NCI-H2081 (cell line): ENCODE measurements at places on chromosomes 4 and X.

DNA sequence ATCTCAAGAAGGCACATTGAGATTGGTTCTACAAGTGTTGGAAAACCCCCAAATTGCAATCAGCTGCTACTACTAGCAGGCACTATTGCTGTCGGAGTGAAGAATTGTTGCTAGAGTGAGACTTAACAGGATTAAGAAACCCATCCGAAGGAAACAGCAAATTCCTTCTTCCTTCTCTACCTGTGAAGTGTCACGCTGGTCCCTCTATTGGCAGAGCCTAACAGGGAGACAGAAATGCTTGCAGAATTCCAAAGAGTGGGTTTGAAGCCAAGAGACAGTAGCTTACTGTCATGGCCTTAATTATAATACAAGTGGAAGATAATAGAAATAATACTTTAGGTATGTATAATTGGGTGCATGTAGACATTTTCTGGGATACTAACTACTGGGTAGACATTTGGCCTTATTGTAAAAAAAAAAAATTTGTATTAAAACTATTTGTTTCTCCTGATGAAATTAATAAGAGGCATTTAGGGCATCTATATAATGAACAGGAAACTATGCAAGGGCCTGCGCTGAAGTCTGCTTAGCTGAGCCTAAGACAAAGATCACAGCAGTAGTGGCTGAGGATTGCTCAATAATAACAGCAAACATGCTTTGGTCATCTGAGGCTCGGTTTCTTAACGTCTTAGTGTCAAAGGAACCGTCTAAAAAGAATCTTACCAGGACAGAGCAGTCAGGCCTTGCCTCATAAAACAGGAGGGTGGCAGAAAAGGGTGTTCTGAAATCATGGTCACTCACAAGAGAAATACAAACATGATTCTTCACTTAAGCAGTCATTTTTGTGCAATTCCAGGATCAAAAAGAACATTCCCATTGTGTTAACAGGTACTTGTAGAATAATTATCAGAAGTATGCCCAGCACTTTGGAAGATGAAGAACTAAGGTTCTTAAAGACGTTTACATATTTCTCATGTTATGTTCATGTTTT, 40.8 kb downstream of the FAM241A start:
- no peak for DNase-seq

- no peak for DNase-seq
These were observed 47.9 kb downstream of the TET2 start for GRCh38 chr4:105194328-105195231.

GRCh38 chrX:17559728-17560379, 177.4 kb upstream of the SCML1 start:
- DNase-seq: no peak

- no peak for DNase-seq
These were observed 294.6 kb upstream of the UGT8 start for GRCh38 chr4:114304046-114304445.

DNA sequence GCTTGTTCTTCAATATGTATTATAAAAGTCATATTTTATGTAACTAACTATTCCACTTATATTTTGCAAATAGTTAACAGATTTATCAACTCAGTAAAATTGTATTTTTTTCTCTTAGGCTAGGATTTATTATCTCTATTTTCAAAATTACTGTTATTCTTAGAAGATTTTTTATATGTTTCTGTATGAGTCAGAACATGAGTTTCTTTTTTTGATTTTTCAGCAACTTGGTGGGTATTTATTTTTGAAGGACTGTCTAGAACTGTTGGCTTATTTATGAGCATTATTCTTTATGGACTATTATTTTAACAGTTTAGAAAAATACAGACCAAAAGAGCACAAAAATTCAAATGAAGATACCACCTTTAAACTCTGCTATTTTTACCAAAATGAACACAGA, 6.8 kb downstream of the AIMP1 start:
- DNase-seq: no peak

GRCh38 chrX:110454336-110454735, 95.7 kb downstream of the RTL9 start:
- DNase-seq: no peak

DNA sequence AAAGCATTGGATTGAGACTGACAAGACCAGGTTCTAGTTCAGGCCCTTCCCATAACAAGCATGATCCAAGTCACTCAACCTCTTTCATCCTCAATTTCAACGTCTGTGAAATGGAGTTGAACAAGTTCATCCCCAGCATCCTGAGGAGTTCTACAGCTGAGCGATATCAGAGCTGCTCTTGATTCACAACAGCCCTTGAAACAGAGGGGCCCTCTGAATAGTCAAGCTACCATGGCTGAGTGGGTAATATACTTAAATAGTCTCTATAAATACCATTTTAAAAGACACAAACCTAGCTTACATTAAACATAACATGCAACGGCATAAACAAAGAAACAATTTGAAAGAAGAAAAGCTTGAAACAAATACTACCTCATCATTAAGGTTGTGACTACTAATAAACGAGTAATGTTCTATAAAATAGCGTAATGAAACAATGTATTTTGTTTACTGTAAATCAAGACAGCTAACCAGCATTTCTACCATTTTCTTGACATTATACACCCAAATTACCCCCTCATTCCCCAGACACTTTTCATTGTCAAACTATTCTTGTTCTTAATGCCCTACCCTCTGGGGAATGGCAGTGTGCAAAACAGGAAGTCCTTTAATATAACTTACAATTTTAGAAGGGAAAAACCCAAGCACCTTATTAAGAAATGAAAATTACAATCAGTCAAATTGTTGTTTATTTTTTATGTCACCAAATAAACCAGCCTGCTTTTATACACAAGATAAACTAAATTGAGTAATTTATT, 202.3 kb downstream of the PARM1 start:
- no peak for DNase-seq

DNA sequence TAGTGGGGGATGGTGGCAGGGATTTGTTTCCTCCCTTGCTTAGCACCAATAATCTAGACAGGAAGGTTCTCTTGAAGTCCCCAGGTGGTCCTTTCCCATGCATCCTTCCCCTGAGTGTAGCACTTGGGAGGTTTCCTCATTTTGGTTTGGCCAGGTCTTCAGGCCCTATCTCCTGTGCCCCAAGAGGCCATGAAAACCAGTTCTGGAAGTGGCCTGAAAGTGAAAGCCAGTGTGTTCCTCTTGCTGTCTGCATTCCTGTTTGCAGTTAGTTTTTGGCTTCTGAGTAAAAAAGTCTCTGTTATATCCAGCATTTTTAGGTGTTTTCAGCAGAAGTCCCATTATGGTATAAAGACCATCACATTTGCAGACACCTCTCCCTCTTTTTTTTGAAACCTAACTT, 59.5 kb downstream of the MTM1 start:
- DNase-seq: no peak

- peak; percentile 15 for DNase-seq
These were observed 1712.5 kb downstream of the C4orf33 start for GRCh38 chr4:130808492-130808891.

GRCh38 chr4:80446248-80446647, 110.7 kb downstream of the CFAP299 start:
- no peak for DNase-seq

DNA sequence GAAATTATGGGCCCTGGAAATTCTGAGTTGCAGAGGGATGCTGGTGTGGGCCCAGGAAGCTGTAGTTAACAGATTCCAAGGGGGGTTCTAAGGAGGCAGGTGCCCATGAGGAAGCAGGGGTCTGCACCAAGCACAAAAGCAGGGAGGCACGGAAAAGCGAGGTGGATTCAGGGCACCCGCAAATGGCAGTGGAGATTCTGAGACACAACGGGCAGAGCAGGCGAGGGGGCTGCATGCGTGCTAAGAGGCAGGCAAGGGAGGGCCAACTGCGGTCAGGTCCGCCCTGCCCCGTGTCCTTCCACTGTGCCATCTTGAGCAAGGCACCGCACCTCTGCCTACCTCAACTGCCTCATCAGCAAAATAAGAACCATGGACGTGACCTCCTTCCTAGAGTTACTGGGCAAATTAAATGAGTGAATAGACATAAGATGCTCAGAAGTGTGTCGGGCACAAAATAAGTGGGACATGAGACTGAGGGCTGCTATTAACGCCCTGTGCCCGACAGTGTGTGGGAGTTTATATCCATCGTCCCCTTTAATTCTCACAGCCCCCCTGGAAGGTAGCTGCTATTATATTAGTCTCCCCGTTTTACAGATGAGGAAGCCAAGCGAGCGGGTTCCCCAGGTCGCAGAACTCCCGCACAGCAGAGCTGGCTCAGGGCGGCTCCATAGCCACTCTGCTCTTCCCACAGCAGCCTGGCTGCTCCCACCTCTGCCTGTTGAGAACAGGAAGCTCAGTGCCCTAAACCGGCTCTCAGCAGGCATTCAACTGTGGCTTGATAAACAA, 67.6 kb downstream of the PPP2R2C start:
- peak; percentile 17 for DNase-seq

- no peak for DNase-seq
These were observed 51.3 kb upstream of the MAP3K15 start for GRCh38 chrX:19566359-19567222.

DNA sequence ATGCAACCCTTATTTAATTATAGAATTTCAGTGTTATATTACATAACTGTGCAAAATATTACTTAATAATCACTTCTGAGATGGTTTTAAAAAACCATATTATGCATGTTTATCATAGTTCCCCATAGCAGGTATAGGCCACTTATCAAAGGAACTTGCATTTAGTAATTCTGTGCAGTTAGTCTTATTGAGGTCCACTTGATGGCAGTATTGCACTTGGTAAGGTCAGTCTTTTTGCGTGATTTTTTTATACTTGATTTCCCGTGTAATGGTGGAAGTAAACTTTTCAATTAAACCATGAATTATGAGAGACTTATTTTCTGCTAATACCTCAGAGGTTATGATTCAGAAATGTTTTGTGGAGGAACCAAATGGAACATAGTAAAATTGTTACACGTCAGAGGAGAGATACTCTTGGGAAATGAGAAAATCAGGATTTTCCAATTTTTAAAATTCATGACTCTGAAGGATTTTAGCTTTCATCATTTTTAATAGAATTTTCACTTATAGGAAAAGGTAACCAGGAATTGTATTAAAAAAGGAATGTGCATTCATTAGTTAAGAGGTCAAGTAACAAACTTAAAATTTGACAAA, 230.0 kb downstream of the CCSER1 start:
- DNase-seq: peak; percentile 40

DNA sequence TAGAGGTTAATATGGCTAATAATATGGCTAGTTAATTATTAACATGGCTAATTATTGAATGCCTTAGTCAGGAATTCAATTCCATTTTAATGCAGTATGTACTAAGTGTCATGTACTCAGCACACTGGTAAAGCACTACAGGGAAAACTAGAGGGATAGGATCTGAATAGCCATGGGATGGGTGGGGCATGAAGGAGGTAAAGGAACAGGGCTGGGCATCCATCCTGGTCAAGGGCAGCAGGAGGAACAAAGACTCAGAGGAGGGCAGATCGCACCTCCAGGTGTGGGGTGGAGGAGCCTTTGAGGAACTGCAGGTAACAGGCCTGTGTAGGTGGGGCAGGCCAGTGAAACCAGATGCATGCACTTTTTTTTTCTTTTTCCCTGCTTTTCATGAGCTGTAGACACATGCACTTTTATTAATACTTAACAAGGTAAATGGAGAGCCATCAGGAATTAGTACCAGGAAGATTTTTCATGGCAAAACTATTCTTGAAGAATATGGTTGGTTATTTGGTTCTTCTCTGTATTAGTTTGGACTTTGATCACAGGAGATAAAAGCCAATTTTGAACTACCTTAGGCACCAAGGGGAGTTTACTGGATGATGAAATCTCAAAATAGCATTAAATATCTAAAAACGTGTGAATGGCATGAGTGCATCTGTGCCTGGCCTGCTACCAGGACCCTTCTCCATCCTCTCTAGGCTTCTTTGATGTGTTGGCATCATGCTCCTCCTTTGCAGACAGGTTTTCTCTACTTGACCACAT, 88.3 kb downstream of the CC2D2A start:
- DNase-seq: no peak

DNA sequence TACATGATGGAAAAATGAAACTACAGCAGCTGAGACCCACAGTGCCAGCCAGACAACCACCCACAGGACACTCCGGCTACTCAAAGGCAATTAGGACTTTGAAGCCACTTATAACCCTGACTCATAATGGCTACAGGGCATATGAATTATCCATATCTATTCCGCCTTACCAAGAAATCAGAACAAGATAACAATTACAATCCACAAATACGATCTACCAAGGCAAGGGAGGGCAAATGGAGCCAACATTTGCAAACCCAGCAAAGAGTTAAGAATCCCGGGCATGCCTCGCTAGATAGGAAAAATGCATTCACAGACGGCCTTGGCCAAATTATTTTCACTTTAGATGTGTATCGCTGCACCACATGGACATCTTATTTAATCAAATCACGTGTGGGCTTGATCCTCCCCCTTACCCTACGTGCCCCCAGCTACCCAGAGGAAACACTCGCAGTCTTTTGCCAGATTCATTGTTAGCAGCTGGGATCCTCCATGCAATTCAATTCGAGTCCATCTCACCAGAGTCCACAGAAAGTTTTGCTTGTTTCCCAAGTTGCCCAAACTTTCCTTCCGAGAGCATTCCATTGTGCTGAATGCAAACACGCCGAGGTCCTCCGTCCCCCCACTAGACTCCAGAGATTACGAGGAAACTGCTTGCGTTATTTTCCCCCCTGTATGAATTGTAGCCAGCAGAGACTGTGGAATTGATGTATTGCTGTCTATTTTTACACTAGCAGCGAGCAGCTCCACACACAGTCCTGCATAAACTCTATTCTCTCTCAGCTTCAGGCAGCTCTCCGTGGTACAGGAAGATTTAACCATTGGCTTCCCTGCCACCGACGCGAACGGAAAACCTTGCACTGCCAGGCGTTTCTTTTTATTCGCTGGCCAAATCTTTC, 1.2 kb downstream of the PPARGC1A start:
- peak; percentile 37 for DNase-seq

DNA sequence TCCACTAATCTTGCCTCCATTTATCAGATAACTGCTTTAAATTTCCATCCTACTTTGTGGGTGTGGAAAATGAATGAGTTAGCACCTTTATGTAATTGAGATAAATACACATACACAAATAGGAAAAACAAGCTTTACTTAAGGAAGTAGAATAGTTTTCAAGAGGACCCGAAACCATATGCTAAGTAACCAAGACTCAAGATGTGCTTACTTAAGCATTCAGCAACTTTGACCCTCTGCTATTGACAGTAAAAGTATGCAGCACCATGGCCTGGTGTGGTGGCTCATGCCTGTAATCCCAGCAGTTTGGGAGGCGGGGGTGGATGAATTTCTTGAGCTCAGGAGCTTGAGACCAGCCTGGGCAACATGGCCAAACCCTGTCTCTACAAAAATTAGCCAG, 29.9 kb downstream of the RNF175 start:
- no peak for DNase-seq

GRCh38 chrX:49075347-49075746, 1.5 kb upstream of the PRAF2 start:
- DNase-seq: no peak

- peak; percentile 67 for DNase-seq
These were observed 37.0 kb upstream of the ATP6AP2 start for GRCh38 chrX:40543661-40544328.

DNA sequence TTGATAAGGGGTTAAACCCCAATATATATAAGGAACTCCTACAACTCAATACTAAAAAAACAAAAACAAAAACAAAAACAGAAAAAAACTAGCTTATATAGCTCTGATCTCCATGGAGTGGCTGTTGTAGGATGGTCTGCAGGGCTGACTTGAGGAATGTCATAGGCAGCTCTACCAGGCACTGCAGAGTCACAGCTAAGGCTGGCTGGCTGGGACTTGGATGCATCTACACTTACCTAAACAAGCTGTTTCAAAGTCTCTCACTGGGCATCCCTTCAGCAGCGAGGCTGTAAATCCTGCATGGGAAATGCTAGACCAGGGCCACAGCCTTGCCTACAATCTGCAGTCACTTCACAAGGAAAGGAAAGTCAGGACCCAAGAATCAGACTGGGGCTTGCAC, 61.3 kb downstream of the HOPX start:
- no peak for DNase-seq
